Astrocyte of the spinal cord (primary cell): ENCODE measurements at places on chromosomes 3 and 15.
A peak's percentile ranks its signal among the peaks of the same experiment; 100 is the strongest.

GRCh38 chr3:149506965-149507364 is 32.5 kb downstream of the TM4SF4 start:
- DNase-seq, result peak; percentile 33

GRCh38 chr15:40454904-40455391 is 14.2 kb downstream of the BAHD1 start:
- peak; percentile 50 for DNase-seq

DNA sequence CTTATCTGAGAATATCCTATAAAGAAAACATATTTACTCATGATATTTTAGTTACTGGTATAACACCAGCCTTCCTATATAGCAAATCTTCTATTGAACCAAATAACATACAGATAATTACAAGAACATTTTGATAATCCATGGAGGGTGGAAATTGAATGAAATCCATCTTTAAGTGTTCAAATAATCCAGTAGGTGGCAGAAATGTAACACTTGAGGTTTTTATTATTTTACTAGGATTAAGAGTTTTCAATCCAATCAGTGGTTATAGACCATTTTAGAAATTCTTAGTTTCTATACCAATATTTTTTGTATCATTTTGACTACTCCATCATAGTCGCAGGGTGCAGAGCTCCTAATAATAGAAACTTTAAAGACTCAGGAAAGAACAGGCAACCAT is 101.9 kb upstream of the KCNH8 start:
- no peak for DNase-seq

DNA sequence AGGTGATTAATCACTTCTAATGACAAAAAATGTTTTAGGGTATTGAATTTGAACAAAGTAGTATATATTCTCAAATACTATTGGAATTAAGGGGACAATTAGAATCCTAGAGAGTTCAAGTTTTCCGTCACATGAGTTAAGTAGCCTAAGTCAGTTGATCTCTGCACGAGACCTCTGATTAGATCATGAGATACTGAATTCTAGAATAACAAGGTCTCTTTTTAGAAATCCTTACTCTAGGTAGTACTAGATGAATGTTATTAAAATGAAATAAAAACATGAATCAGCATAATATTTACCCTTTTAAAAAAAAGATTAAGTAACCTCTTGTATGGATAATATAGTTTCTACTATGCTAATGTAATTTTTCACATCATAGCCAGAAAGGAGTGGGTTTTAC is 43.4 kb downstream of the MYO5A start:
- DNase-seq, result no peak

DNA sequence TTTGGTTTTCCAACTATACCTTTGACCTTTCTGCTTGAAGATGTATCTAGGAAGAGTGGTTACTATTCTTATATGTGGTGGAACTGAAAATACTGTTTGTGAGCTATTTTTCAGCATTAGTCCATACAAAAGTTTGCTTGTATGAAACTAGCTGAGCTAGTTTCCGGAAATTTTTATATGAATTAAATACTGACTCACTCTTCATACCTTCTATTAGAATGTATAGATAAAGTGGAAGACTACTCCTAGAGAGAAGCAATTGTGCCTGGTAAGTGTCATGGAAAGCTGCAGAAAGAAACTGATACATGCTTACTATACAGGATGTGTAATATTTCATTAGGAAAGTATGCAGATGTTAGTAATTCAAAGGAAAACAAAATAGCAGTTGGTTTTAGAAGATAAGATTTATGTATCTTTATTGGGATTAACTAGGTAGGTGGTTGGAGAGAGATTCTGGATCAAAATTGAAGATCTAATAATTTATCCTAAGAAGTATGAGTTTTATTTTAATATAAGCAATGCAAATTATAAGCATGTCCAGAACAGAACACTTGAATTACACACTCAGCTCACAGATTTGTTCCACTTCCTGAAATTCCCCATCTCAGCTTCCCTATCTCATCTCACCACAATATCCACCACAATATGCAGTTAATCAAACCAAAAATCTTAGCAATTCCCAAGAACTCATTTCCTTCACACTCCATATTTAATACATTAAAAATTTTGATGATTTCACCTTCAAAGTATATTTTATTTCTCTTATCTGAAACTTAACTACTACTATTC is 82.8 kb downstream of the BCHE start:
- no peak for DNase-seq

DNA sequence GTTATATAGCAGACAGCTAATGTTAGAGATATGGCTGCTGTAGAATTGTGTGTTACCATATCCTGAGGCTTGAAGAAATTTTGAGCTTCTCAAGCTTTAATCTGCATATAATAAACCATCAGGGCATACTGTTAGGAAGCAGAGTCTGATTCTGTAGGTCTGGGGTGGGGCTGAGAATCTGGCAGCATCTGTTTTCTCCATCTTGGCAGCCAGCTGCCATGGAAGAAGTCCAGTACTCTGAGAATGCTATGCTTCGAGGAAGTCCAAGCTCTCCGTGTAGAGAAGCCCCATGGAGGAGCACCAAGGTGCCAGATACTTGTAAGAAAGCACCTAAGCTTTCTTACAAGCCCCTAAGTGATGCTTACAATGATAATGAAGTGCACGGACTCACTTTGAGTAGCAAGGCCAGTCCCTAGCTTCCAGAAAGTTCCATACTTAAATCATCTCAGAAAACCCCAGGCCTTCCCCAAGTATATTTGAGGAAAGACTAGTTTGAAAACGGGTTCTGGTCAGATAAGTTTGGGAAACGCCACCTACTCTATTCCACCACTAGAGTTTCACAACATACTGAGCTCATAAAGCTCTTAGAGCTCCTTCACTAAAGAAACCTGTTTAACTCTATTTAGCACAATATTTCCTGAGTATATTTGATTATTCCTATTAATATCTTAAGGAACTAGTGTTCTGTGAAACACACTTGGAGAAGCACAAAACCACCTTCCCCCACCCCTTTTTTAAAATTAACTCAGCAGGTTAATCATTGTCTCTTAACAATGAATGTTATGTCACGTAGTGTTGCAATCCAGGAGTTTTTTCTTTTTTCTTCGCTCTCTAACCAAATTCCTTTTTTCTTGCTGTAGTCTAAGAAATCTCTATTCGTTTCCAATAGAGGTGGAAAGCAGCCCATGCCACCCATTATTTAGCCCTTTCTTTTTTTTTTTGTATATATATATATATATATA is 59.9 kb upstream of the RASGRP1 start:
- DNase-seq, result no peak

DNA sequence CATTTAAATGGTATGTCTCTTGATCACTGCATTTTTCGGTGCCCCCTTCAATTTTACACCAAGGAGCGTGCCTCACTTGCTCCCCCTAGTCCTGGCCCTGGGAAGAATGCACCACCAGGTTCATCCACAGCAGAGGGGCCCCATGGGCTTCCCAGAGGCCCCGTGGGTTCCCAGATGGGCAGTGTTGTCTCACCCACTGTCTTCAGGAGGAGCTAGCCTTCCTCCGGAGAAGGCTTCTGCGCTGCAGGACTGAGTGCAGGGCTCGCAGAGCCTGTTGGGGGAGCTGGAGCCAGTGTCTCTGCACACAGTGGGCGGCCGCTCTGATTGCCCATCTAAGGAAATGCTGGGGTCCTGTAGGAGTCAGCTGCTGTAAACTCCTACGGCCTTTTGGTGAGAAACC is 45.9 kb downstream of the POLR2M start:
- peak; percentile 24 for DNase-seq

- no peak for DNase-seq
Measured at GRCh38 chr15:50797926-50798325, 32.4 kb upstream of the SPPL2A start.

GRCh38 chr15:60179786-60180391 is 175.8 kb downstream of the FOXB1 start:
- DNase-seq, result peak; percentile 47

DNA sequence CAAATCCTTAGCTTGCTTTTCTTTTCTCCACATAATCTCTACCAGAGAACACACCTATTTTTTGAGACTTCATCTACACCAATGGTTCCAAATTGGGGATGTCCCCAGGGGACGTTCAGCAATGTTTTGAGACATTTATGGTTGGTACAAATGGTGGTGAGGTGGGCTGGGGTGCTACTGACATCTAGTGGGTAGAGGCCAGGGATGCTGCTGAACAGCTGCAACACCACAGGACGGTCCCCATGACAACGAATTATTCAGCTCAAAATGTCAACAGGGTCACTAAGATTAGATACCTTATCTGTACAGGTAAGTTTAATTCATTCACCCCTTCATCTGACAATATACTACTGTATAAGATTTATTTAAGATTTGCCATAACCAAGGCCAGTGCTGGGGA is 14.4 kb downstream of the GK5 start:
- no peak for DNase-seq

DNA sequence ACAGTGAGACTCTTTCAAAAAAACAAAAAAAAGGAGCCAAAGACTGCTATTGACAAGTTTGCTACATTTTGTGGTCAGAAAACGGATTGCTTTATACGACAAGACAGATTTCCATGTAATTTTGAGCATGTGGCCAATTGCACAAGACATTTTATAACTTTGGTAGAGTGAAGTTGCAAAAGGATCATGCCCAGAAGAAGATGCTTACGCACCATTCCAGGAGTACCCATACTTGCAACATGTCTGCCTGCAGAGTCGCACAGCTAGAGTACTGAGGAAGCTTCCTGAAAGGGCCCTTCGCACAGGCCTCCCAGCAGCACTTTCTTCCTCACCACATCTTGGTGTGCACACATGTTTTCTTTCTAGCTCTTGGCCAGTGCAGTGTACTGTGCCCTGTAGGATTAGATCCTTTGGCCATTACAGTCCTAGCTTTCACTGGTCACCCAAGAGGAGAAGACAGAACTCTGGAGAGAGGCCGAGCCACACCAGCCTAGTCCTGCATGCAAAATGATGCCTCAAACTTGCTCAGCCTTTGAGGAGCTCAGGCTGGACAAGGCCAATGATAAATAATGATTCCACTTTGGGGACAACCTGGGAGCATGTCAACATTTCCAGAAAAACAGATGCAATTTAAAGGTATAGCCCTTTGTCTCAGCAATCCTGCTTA is 11.7 kb downstream of the CHDH start:
- DNase-seq, result no peak

GRCh38 chr3:41482134-41482533 is 282.8 kb downstream of the CTNNB1 start:
- DNase-seq, result no peak

GRCh38 chr15:92845126-92845508 is 55.0 kb upstream of the CHD2 start:
- peak; percentile 45 for DNase-seq

GRCh38 chr3:152430223-152431002 is 161.7 kb downstream of the MBNL1 start:
- no peak for DNase-seq

- DNase-seq, result no peak
Measured at GRCh38 chr3:43222590-43222989, 63.8 kb upstream of the SNRK start.

GRCh38 chr3:99909714-99910495 is 92.2 kb downstream of the CMSS1 start:
- DNase-seq, result peak; percentile 72

GRCh38 chr3:114887806-114888205 is 259.3 kb downstream of the ZBTB20 start:
- no peak for DNase-seq

DNA sequence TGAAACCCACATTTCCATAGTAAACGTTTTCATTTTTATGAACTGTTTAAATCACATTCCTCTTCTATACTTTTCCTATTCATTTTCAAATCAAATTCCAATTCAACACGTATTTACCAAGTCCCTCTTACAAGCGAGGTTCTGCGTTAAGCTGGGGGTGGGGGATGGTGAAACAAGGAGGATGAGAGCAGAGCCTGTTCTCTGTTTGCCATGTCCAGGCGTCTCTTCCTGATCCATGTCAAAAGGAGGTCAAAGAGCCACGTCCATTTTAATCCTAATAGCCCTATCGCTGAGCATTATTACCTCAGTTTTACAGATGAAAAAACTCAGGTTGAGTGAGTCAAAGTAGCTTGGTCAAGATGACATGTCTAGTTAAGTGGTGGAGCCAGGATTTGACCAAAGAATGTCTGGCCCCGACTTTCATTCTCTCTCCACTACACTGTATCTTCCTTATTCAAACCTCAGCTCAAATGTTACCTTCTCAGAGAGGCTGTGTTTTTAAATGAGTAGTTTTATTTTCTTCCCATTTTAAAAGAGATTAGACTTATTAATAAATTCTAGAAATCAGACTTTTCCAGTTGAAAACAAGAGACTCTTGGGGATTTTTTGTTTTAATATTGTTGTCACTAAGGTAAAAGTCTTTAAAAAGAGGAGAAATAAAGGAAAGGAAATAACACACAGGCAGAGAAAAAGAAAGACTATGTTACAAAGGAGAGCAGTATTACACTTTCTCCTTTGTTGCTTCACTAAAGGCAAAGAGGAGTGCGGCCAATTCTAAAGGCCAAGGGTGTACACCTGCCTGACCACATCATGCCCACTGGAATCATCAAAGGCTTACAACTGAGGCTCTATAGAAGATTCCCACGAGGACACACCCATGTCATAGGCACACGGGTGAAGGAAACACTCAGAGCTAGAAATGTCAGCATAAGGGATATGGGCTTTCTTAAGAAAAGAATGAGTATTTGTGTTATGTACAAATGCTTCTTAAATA is 42.4 kb downstream of the MYO5A start:
- DNase-seq, result peak; percentile 24
